ENCODE measurements at places on chromosomes 11 and 22. TPM values are rescaled to one million over a fixed set of nuclear protein-coding genes. Genes with fewer than 3 reads are reported as not detected.

Gene LSP1
- 277 TPM for total RNA-seq

Gene NCF4
- total RNA-seq: not detected

Gene BTBD10
- 23.9 TPM for total RNA-seq

Gene LGR4
- total RNA-seq: 24.9 TPM

Gene TRPM5
- not detected for total RNA-seq

Gene RBM14
- total RNA-seq: 27.1 TPM

Gene LDHAL6A
- total RNA-seq: not detected

Gene HBB
- total RNA-seq: not detected

Gene TUBA8
- 0.12 TPM for total RNA-seq

Gene POLD3
- 5.5 TPM for total RNA-seq

Gene MAPK12
- total RNA-seq: 31.3 TPM

Gene ANO9
- not detected for total RNA-seq

Gene NRXN2
- total RNA-seq: 15.9 TPM

Gene OSM
- not detected for total RNA-seq

Gene THY1
- 93.5 TPM for total RNA-seq

Gene CCDC117
- 21.9 TPM for total RNA-seq

Gene SHANK3
- total RNA-seq: 2.4 TPM

Gene TENM4
- 4.2 TPM for total RNA-seq

Gene GPR83
- total RNA-seq: not detected

Gene TPH1
- total RNA-seq: not detected

Gene MAFF
- total RNA-seq: 14.5 TPM

Gene NADSYN1
- total RNA-seq: 34.5 TPM

Gene JAML
- not detected for total RNA-seq

Gene EFCAB6
- total RNA-seq: 2.8 TPM

Gene CST6
- total RNA-seq: 0.20 TPM

Gene SLC37A2
- not detected for total RNA-seq

Gene UCP2
- 0.50 TPM for total RNA-seq

Gene SLC22A8
- not detected for total RNA-seq

Gene SEC14L6
- total RNA-seq: 0.25 TPM

Gene CLDN5
- 50.2 TPM for total RNA-seq

Gene SMTNL1
- not detected for total RNA-seq

Gene MTA2
- 45.8 TPM for total RNA-seq

Gene EFEMP2
- total RNA-seq: 229 TPM

Gene DMC1
- 0.10 TPM for total RNA-seq

Gene RRM1
- total RNA-seq: 25.5 TPM

Gene SPDYC
- not detected for total RNA-seq

Gene PANX2
- total RNA-seq: 2.7 TPM

Gene OR10D3
- total RNA-seq: not detected

Gene CLNS1A
- 98.8 TPM for total RNA-seq

Gene APBB1
- 20.8 TPM for total RNA-seq

Gene OR5AL1
- total RNA-seq: not detected

Gene C11orf91
- not detected for total RNA-seq

Gene DCDC1
- total RNA-seq: not detected

Gene CABP4
- total RNA-seq: not detected

Gene UBQLNL
- total RNA-seq: not detected

Gene CRYBB3
- total RNA-seq: not detected

Gene PKP3
- total RNA-seq: 3.5 TPM

Gene MGAT3
- 0.49 TPM for total RNA-seq

Gene NXPE1
- not detected for total RNA-seq

Gene OR2AG2
- total RNA-seq: not detected

Gene PRG3
- total RNA-seq: not detected

Gene IL17REL
- not detected for total RNA-seq

Measured in cardiac ventricle fibroblast (primary cell).